ENCODE measurements at places on chromosomes 7 and 10.

GRCh38 chr7:44167920-44168319, 21.3 kb downstream of the GCK start:
- DNase-seq, result no peak

DNA sequence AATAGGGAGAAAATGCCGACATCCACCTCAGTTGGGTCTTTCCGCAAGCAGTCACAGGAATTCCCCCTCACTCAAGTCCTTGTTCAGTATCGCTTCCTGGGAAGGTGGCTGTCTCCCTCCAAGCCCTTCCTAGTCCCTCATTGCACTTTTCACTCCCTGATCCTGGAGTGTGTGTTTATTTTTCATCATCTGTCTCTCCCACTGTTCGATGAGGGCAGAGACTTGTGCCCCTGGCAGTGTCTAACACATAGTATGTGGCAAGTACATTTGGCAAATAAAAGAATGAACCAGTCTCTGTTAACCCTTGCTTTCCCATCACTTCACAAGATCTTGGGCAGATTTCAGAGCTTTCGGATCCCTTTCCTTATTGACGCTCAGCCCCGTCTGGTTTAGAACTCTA, 24.0 kb upstream of the CACUL1 start:
- DNase-seq, result no peak

GRCh38 chr7:139660317-139661042, 117.3 kb downstream of the HIPK2 start:
- no peak for DNase-seq

- no peak for DNase-seq
Observed at GRCh38 chr10:3868271-3868664, 83.3 kb upstream of the KLF6 start.

- no peak for DNase-seq
Observed at GRCh38 chr7:36236073-36236472, 83.0 kb downstream of the EEPD1 start.

- DNase-seq, result no peak
Observed at GRCh38 chr10:77582710-77583115, 54.9 kb downstream of the KCNMA1 start.

DNA sequence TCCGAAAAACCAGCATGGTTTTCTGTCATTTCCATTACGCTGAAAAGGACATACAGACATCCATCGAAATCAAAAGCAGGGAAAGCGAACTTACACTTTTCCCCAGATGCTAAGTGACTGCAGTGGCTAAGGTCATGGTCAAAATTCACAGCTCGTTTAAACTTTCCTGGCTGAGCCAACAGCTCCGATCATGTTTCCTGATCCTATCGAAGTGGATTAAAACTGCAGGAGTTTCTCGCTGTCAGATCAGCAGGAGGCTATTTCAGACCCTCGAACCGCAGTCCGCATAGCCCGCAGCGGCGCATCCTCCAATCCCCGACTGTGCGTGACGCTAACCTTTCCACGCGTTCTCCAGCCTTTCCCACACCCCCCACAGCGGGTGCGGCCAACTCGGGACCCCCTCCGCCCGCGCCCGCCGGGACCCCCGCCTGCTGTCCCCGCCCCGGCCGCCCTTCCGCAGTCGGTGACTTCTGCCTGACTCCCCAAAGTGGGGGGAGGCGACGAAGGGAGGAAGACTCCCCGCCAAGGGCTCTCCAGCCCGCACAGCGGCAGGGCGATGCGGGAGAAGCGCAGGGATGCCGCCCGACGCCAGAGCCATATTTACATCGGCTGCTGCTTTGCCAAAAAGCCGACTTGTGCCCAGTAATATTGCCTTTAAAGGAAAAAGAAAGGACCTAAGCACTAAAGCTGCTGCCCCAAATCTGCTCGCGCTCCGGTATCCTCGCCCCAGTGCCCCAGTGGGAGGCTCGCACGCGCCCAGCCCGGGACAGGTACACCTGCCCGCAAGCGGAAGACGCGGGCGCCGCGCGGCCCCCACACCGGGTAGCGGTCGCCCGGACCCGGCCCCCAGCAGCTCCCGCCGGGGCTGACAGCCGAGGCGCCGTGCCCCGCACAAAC, 1.2 kb downstream of the PIP4K2A start:
- DNase-seq, result no peak

DNA sequence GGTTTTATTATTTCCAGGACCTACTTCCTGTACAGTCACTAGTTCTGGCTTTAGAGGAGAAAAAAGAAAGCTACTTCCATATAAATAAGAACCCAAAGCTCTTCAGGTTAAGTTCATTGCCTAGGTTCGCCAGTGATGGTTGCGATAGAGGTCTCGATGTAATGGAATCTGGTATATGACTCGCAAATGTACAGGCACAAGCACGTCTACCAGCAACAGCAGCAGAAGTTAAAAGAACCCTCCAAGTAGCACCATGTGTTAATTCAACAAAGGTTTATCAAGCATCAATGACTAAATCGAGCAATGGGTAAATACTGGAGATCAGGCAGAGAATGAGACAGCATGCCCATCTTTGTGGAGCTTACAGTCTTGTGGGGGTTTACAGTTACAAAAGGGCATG, 155.4 kb downstream of the BTAF1 start:
- no peak for DNase-seq

- DNase-seq, result no peak
Observed at GRCh38 chr7:35723011-35723410, 28.1 kb upstream of the HERPUD2 start.

DNA sequence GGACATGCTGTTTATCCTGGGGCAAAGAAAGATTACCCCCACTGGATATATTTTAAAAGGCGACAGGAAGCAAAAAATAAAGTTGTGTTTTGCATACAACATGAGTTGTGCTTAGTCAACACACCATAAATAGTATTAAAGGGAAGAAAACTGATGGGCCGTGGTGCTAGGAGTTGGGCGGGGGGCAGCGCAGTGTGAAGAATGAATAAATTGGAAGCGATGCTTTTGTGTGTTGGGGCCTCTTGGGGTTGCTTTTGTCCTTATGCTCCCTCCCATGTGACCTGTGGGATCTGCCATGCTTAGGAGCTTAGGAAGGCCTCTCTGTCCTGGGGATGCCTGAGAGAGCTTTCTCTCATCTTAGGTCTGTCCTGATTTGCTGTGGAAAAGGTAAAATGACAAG, 35.0 kb upstream of the AGR3 start:
- no peak for DNase-seq

DNA sequence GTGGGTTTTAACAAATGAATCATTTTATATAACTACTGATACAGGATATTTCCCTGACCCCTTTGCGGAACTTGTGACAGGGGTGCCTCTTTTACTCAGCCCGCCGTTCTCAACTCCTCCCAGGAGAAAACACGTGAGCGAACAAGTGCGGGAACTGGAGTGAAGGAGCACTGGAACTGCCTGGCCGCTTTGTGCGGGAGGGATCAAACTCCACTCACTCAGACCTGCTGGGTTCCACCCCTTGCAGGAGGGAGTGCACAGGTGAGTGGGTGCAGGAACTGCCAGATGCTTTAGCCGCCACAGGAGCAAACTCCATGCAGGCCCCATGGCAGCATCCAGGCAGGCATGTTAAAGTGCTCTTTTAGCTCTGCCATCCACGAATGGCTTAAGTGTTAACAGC, 513.4 kb upstream of the GRM3 start:
- DNase-seq, result no peak

DNA sequence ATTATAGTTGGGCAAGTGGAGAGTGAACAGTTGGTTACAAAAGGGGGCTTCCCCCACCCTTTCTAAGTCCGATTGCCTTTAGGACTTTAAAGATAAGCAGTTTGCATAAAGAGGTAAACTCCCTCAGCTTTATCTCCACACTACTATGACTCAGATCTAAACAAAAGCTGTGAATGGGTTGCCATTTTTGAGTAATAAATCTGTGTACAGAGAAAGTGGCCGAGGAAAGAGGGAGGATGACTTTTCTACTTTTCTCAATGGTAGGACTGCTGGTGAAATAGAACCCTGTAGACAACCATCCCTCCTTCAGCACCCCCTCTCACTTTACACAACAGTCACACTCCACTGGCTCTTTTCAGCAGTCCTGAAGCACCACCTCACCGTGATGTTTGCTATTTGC, 71.2 kb downstream of the DNMBP start:
- no peak for DNase-seq

- DNase-seq, result no peak
Observed at GRCh38 chr7:51067757-51068156, 248.9 kb downstream of the COBL start.

DNA sequence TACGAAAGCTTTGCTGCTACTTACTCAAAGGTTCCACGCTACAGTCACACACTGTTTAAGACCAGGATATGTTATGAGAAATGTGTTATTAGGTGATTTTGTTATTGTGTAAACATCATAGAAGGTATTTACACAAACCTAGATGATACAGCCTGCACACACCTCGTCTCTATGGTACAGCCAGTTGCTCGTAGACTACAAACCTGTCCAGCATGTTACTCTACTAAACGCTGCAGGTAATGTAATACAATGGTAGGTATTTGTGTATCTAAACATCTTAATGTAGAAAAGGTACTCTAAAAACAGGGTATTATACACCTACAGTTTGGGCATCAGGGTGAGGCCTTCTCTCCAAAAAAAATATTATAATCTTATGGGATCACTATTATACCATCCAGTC, 181.2 kb downstream of the MYOF start:
- no peak for DNase-seq
